Activated CD8-positive, alpha-beta memory T cell treated with anti-CD3 and anti-CD28 coated beads, Interleukin-2, amount 50 U/mL, for 48 hours (primary cell): ENCODE measurements at places on chromosomes 1 and 21.

GRCh38 chr1:58924821-58925220 is 141.0 kb upstream of the JUN start:
- DNase-seq: no peak

GRCh38 chr1:50929376-50929958 is 30.6 kb downstream of the FAF1 start:
- no peak for DNase-seq

DNA sequence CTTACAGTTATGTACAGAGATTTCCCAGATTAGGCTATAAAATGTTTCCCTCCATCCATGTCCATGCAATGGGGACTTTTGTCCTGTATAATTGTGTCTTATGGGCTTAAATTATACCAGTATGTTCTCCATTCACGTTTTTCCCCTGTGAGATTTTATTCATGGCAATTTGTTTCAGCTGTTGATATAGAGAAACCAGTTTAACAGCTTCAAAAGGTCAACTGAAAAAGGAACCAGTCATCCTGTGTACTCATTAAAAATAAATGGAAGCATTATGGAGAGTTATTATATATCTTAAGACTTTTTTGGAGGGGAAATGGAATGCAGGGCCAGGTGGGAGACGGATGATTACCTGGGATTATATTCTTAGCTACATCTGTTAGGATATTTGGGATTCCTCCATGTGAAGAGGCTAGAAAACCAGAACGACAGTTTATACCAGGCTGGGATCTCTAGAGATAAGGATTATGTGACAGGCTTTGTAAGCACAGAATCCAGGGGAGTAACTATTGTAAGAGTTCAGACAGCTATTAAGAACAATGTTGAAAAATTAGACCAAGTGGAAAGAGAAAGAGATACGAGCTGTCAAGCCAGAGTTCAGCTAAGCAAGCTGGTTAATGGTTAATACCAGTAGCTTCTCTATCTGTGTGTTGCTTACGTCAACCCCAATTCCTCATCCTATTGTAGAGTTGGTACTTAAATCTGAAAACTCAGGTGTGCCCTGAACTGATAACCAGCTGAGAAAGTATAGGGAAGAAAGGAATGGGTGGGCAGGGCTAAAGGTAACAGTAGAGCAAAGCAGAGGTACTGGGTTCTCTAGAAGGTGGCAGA is 12.4 kb upstream of the ZNF697 start:
- DNase-seq: no peak

DNA sequence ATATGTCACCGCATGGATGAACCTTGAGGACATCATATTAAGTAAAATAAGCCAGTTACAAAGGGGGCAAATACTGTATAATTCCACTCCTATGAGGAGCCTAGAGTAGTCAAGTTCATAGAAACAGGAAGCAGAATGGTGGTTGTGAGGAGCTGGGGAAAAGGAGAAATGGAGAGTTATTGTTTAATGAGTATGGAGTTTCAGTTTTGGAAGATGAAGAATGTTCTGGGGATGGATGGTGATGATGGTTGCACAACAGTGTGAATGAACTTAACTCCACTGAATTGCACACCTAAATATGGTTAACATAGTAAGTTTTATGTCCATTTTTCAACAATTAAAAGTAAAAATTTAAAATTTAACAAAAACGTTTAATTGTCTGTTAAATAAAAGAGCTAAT is 220.9 kb upstream of the JUN start:
- DNase-seq: no peak

DNA sequence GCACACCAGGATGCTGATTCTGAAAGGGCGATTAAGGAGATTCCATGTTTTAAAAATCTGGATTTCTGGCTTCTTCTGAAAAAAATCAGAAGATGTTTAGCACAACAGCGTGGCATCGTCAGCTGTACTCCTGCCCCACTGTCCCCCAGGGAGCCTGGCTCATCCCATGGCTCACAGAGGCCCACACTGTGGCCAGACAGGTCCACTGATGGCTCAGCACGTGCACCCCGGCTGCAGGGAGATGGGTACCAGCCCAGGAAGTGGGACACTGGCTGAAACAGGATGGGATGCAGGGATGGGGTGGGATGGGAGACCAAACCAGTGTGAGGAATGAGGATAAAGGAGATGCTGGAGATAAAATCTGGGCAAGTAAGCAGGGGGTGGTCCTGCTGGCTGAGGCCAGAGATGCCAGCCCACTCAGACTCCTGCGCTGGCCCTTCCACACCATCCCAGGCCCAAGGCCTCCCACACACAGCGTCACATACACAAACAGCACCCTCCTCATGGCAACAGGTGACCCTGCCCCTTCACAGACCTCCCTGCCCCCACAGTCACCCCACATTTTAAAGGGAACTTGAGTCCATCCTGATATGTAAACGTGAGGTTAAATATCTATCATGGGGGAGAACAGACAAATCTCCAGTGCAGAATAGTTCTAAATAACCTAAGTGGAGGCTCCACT is 23.9 kb upstream of the SAMD11 start:
- no peak for DNase-seq

- no peak for DNase-seq
Observed at GRCh38 chr1:35531368-35531767, 25.8 kb downstream of the KIAA0319L start.

DNA sequence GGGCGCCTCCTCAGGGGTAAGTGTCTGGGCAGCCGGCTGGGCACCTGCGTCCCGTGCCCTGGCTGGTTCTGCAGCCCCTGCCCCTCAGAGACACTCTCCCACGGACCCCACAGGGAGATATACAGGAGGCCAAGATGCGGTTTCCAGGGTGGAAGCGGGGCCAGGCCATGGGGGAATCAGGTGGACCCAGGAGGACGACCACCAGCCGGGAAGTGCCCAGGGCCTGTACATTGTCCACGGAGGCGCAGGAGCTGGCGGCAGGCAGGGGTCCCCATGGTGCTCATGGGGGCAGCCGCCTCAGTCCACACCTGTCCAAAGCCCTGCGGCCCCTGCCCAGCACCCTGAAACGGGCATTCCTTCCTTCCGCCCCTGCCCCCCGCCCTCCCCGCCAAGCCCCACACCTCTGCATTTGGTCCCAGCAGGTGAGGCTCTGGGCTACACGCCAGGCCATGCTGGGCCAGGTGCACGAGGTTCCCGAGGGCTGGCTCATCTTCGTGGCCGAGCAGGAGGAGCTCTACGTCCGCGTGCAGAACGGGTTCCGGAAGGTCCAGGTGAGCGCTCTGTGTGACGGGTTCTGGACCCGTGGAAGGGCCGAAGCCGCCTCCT is 36.7 kb downstream of the SLC19A1 start:
- no peak for DNase-seq

DNA sequence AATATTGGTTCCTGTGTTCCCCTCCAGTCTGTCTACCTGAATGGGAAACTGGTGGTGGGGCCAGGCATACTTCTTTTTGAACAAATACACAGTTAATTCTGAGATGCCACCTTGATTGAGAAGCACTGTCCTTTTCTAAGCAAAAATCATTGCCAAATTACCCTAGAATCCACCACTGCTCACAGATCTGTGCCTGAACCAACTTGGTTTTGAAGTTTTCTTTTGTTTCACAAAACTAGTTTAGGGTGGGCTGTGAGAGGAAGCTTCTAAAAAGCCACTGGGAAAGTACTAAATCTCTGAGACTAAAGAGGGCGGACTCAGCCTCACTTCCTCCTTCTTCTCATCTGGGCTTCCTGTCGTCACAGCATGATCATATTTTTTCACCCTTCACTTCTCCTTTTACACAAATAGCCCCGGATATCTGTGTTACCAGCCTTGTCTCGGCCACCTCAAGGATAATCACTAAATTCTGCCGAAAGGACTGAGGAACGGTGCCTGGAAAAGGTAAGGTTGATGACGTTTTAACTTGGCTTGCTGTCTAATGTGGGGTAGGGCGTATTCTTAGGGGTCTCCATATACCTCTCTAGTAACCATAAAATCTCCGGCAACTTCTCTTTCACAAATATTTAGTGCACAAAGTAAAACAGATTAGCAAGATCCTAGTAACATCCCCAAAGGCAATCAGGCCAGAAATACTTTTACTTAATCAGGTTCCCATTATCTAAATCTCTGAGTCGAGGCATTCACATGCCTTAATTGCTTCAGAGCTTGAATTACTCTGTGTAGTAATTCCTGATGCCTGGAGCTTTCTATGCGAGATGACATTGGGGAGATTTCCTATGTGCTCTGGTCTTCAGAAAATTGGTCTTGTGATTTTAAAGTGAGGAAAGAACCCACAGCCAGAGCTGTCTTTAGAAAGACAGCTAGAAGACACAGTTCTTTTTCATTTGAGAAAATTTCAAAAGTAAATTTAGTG is at the start of gene CD53:
Gene CD53, plus strand, starts transcription at position 404 of the 976 bp plus-strand sequence. CDS start 18,261 bp downstream, outside the sequence.
- no peak for DNase-seq

DNA sequence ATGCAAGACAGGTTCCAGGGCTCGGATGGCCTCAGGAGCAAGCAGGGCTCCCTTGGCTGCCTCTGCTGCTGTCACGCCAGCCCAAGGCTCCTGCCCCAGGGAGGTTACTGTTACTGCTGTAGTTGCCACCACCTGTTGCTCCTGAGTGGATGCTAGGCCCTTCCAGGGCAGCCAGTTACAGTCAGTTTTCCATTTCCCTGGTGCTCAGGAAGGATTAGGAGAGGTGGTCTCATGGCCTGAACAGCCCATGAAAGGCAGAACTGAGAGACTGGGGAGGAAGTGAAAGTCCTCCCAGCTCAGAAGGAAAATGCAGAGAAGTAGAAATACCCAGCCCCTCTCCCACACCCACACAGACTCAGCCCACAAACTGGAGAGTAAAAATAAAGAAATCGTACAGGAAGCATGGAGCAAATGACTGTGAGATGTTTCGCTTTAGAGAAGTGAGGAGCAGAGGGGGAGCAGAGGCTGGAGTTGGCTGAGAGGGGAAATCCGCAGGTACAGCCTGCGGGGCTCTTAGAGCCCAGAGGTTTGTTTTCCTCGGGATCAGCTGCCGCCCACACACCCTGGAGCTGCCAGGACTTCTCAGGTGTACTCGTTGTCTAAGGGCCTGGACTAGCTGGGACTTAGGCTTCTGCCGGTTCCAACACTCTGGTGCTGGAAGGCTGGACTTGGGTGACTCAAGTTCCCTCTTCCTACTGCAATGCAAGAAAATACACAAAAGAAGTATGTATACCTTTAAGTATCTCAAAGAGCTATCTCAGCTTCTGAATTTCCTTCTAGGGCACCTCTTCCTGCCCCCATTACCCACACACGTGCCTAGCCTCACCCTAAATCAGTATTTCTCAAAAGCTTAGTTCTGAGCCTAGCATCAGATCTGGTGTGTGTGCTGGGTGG is 2.3 kb downstream of the IL6R start:
- no peak for DNase-seq

DNA sequence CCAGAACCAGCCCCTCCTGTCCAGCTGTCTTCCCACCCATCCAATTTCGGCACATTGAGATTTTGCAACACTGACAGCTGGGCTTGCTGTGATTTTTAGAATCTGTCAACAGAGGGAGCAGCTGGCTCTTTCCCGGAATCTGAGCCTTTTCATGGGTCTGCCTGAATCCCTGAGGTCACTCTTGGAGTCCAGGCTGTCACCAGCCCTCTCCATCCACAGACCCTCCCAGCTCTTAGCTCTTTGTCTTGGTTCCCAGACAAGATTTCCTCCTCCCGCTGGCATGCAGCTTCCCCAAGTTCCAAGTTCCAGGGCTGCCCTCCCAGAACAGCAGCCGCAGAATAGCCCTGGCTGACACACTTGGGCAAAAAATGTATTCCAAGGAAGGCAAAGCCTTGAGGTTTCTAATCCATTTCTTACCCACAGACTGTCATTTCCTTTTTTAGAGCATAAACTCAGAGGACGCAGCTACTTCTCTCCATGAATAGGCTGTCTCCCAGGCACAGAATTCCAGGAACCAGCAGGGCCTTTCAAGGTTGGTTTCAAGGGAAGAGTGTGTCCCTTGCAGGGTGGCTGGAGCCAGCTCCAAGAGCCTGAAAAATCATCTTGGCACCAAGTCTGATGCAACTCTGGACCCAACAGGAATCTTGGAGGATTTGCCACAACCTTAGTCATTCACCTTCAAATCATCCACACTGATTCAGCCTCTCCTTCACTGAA is 7.1 kb upstream of the TMEM61 start:
- DNase-seq: peak; percentile 32

DNA sequence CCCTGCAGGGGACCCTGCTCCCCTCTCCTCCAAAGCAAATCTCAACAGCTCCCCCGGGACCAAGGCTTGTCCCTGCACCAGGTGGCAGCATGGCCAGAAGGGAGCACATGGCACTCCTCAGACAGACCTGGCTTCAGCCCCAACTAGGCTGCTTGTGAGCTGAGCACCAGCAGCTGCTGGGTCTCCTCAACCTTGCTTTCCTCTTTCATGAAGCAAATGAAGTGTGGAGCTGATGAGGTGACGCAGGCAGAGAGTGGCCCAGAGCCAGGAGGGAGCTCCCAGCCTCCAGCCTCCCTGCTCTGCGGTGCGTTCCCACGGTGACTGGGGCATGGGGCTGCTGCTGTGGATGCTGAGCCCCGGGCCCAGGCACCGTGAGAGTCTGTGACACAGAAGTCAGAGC is 34.0 kb downstream of the MEGF6 start:
- no peak for DNase-seq

GRCh38 chr1:201643835-201644104 is 104.8 kb downstream of the NAV1 start:
- DNase-seq: no peak

DNA sequence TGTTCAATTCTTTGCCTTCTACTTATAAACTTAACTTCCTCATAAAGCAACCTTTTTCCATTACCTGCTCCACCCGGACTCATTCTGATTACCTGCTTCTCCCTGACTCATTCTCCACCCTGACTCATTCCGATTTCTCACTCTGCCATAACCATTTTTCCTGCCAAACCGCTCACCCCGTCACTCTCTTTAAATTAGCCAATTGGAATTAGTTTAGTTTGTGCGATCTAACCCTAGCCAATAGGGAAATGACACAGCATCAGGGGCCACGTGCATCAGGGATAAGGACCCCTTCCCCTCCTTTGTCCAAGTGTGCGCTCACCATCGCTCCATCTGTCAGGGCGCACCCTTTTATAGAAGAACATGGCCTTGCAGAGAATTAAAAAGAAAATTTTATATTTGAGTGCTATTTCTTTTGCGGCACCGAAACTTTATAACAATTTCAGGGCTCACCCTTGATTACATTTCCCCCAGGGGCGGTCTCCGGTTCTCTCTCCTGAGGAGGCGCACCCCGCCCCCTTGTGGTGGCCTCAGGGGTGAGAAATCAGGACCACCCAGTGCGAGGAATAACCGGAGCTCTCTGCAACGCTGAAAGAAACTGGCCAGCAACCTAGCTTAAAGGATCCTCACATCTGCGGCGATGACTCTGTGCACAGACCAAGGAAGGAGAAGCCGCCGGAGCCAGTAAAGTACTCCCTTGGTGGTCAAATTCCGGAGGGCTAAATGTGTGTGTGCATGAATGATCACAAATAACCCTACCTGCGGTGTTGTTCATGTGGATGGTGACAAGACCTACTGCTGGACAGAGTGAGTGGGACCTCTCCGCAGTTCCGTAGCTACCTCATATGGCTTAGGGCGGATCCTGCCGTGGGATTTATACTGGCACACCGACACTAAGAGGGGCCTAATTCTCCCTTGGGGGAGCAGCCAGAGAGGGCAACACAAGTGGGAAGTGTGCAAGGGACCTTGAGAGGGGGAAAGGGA is 30.3 kb upstream of the CBR3 start:
- DNase-seq: peak; percentile 83

DNA sequence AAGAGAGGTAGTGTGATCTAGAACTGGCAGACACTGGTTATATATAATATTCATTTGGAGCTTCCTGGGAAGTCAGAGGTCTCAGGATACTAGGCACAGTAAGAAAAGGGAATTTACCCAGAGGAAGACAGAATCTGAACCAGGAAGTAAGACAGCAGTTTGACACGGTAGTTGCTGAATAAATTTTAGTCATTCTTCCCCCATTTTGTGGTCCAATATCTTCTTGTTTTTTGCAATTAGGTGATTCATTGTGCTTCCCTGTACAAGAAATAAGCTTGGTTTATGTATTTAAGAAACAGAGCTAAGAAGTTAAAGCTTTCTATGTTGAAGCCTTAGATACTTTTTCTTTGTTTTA is 1.3 kb downstream of the TMEM167B start:
- DNase-seq: no peak
